D341Med (cell line): ENCODE measurements at places on chromosomes 16 and 17.

DNA sequence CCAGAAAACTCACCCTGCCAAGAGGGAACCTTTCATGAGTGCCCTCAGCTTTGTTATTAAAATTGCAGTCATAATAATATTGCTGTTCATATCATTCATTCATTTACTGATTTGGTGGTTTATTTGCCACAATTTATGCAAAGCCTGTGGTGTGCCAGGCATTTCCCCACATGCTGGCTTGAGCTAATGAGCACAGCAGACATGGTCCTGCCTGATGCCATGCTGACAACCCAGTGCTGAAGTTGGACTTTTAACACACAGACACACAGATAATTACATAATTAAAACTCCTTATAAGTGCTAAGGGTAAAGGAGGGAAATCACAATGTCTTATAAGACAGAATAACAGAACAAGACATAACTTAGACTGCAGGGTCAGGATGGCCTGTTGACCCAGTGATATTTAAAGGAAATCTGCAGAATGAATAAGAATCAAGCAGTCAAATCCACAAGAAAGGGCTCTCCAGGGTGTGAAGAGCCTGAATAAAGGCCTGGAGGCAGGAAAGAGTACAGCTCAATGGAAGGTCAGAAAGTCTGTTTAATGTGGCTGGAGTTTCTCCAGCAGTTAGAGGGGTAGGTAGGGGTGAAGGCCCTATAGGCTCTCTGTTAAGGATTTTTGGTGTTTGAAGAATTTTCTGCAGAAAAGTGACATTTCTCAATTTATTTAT, 196.9 kb upstream of the CDH11 start:
- DNase-seq: no peak

DNA sequence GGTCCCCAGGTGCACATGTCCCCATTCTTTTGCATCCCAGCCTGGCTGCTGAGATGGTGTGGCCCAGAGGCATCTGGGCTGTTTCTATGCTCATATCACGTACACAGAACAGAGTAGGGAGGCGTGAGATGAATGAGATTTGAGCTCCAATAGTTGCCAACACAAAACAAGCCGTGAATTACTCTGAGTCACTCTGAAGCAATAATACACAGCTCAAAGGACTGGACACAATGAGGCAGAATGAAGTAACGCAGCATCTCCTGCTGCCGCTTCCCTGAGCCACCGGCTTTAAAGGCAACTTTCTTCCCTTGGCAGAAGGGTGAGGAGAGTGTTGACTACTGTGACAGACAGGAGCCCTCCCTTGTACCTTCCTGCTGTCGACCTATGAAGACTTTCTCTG, 33.9 kb upstream of the CLEC18B start:
- no peak for DNase-seq

GRCh38 chr16:2936436-2937011, 24.8 kb downstream of the FLYWCH1 start:
- DNase-seq: no peak

- no peak for DNase-seq
Measured at GRCh38 chr16:976389-976931, 5.1 kb upstream of the SOX8 start.

GRCh38 chr16:4915226-4915761, 21.7 kb downstream of the PPL start:
- DNase-seq: no peak

DNA sequence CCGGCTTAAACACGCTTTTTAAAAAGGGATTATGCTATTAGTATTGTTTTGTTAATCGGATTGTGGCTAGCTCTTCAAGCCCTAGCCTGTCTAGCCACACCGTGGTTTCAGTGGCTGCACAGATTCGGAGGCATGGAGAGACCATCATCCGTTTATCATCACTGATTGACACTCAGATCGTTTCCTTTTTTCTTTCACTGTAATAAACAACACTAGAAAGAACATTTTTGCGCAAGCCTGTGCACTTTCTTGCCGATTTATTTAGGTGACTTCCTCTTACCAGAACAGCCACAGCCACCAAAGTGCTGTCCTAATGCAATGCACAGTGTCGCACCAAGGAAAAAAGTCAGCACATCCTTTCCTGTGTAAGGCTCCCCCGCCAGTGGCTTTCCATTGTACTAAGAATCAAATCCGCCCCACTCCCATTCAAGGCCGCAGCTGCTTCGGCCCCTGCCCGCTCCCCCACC, 78.2 kb downstream of the CRISPLD2 start:
- DNase-seq: peak; percentile 55

- no peak for DNase-seq
Measured at GRCh38 chr17:2176499-2177169, 121.7 kb downstream of the HIC1 start.

DNA sequence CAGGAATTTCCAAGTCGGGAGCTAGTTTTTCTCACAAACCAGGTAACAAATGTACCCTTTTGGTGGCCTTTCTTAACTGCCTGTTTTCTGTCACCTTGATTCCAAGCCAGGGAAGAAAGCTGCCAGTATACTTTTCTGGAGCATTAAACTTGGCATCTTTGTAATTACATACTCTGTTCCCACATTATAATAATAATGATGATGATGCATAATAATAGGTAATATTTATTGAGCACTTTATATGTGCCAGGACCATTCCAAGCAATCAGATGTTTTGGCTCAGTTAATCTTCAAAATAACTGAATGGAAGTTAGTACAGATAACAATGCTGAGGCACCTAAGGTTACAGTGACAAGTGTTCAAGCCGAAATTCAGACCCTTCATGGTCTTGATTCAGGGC, 11.1 kb upstream of the PSMC5 start:
- no peak for DNase-seq

GRCh38 chr16:59632276-59632855, 898.2 kb upstream of the GOT2 start:
- no peak for DNase-seq

DNA sequence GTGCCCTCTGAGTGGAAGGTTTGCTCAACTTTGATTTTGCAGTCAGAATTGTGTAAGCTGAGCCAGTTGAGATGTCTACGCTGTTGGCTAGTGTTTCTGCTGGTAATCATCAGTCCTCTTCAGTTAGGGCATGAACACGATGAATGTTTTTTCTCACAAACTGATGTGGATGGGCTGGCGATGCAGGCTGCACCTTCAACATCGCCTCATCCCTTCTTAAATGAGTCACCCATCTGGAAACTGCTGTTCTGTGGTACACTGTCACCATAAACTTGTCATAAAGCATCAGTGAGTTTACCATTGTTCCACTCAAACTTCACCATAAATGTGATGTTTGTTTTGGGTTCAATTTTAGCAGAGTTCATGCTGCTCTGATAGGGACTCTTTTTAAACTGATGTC, 8.4 kb downstream of the C16orf95 start:
- DNase-seq: no peak

- DNase-seq: no peak
Measured at GRCh38 chr17:67994817-67995569, 1.3 kb downstream of the C17orf58 start.
